Amniotic stem cell (primary cell): ENCODE measurements at places on chromosomes 6 and 20.

DNA sequence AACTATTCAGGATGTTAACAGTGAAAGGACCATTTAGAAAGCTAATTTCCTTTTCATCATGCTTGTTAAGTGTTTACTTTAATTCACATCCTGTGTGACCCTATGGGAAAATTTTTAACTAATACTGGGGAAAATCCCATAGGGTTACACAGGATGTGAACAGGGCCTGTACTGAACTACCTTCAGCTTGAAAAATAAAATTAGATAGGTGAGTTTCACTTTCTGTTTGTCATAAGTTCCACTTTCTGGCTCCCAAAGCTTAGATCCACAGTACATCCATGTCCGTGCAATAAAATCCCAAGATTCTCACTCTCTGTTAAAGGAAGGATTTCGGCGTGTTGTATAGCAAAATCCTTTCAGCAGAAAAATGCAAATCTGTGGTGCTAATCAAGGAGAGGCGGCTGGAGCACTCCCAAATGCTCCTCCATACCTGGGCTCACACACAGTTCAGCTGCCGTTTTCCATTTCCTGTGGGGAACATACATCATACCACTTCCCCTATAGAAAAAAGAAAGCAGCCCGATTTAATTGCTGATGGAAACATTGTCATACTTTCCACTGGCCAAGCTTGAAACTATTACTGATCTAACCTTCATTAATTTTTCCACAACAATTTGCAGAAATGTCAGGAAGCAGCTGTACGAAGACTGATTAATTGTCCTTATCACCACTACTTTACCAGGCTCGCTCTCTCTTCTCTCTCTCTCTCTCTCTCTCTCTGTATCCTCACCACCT lies 125.2 kb downstream of the HIVEP2 start:
- peak; percentile 10 for DNase-seq

DNA sequence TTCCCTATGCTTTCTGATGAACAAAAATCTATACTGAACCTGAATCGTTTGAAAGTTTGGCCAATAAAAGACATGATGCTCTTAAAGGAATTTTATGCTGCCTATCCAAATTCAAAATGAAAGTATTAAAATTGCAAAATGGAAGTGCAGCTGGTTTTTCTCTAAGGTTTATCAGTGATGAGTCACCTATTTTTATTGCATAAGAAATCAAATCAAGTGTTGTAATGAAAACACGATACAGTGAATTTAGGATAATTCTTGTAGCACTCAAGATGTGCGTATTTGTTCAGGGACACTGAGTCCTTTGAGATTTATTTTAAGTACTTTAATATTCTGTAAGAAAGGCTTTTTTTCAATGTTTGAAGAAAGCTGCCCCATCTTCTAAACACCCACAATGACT lies 409.5 kb downstream of the ADGRB3 start:
- DNase-seq: no peak

- no peak for DNase-seq
Observed at GRCh38 chr6:130716466-130716865, 110.7 kb upstream of the SMLR1 start.

GRCh38 chr20:15544742-15545141 lies 1028.5 kb downstream of the KIF16B start:
- no peak for DNase-seq

- DNase-seq: no peak
Observed at GRCh38 chr6:110567957-110568696, 91.7 kb upstream of the SLC22A16 start.

DNA sequence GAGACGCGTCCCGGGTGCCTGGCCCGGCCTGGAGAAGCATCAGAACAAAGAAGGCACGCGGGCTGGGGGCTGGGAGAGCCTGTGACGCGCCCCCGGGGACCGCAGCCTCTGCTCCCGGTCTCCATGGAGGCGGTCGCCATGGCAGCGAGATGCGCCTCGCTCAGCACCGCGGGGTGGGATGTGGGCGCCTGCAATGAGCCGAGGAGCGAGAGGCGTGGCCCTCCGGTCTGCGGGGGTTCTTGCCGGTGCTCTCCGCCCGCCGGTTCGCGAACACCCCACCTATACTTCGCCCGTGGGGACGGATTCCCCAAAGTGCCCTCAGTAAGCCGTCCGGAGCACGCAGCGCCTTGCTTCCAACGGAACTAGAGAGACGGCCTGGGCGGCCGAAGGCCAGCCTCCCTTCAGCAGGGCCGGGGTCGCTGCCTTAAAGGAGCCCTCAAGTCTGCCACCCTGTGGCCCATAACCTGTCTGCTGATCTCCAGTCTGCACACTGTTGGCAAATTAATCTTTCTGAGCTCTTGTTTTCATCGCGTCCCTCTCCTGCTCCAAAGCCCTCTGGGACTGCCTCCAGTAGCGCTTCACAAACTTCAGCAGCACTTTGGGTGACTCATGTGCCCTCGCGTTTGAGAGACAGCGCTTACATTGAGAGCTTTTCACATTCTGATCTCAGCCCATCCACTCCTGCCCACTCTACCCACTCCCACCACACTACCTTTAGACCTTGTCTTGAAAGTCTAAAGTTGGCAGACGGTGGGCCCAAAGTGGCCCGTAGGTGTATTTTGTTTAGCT lies 983 bp upstream of the ADISSP start:
- peak; percentile 79 for DNase-seq

- no peak for DNase-seq
Observed at GRCh38 chr6:169164451-169164850, 89.2 kb downstream of the THBS2 start.

GRCh38 chr6:148351309-148351708 lies 8.7 kb downstream of the SASH1 start:
- no peak for DNase-seq

- no peak for DNase-seq
Observed at GRCh38 chr6:163325390-163325784, 89.1 kb upstream of the QKI start.

DNA sequence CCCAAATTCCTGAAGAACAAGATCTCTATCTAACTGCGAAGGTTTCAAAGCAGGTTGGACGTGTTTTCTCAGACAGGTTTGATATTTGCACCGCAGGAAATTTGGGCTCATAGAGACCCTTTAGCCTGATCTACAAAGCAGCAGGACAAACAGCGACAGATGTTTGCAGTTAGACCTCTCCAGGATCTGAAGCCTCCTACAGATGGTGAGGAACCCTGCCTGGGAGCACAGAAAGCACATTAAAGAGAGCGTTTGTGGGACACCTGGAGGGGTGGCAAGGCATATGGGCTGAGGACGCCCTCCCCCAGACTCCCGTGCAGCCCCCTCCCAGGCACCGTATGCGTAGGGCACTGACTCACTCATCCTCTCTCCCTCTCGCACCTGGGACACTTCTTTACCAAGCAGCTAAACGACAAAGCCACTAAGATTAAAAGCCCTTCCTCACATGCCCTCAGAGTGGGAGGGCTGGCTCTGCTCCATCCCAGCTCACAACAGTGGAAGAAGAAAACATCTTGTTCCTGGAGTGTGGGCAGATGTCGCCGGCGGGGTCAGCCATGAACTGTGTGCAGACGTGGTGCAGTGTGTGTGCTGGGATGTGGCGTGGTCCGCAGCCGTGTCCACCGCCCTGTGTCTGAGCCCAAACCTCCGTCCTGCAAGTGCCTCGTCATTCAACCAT lies 249.7 kb upstream of the AFDN start:
- no peak for DNase-seq
